NCI-H2171 treated with DMSO at 0.1 percent for 48 hours (cell line): ENCODE measurements at places on chromosomes 7 and 10.

DNA sequence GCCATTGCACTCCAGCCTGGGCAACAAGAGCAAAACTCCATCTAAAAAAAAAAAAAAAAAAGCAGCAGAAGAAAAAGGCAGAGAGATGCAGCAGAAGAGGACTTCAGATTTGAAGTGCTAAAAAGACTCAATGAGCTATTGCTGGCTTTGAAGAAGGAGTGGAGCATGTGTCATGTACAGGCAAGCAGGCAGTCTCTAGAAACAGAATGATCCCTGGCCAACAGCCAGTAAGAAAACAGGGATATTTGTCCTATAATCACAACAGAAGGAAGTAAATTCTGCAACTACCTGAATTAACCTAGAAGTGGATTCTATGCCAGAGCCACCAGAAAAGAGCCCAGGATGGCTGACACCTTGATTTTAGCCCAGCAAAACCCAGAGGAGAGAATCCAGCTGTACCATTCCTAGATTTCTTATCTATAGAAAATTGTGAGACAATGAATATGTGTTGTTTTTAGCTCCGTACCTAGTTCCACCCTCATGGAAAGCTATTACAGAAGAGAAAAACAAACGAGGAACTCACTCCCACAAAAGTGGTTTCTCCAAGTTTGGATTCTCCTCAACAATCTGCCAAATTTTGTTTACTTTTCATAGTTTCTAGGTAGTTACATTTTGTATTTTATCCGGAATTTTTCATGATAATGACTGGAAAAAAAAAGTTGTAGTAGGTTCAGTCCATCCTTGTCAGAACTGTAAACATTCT is 198.2 kb upstream of the GNAI1 start:
- no peak for DNase-seq

- DNase-seq: no peak
Measured at GRCh38 chr7:155032978-155033377, 30.1 kb upstream of the PAXIP1 start.

GRCh38 chr7:8015100-8015745 is 46.6 kb downstream of the GLCCI1 start:
- no peak for DNase-seq

DNA sequence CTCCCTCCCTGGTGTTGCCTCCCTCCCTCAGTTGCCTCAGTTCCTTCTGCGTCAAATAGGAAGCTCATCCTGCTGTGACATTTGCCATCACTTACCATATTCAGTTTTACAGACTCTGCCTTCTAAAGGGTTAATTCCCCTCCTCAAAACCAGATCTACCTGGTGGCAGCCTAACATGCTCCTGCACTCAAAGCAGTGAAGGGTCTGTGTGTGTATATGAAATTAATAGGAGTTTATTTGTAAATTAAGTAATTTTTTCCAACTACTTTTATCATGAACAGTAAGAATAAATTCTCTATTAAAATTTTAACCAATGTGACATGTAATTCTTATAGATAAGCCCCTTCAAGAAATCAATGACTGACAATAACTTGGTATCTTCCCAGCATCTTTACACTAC is 158.6 kb upstream of the INSYN2A start:
- DNase-seq: no peak

- no peak for DNase-seq
Measured at GRCh38 chr10:126893841-126894240, 11.4 kb upstream of the DOCK1 start.

DNA sequence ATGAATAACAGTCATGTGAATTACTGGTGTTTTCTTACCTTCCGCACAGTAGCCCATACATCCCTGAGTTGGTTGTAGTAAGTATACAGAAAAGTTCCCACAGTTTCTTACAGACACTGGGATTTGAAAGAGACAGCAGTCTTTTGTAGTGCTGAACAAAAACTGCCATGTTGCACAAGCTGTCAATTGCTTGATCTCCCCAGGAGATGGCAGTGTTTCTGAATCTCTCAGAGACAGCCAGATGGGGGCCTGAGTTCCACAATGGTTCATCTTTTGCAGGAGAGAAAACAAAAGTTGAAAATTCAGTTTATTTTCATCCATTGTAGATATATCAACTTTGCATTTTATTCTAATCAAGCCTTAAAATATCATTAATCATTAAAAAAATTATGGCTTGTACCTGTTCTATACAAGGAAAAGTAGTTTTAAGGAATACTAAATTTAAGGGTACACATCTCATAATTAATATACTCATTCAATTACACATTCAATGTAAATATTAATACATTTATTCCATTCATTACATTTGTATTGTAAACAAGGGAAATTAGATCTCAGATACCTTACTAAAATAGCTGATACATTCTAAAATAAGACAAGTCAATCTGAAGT is 14.5 kb downstream of the VWDE start:
- DNase-seq: peak; percentile 68

GRCh38 chr7:4665661-4666060 is 16.4 kb upstream of the FOXK1 start:
- no peak for DNase-seq

- DNase-seq: no peak
Measured at GRCh38 chr7:22173685-22174573, 183.0 kb downstream of the RAPGEF5 start.
